ENCODE measurements at places on chromosomes 6 and 20.

- DNase-seq, result no peak
Measured at GRCh38 chr6:107657373-107657754, 166.7 kb downstream of the SCML4 start.

- no peak for DNase-seq
Measured at GRCh38 chr6:50451826-50452400, 261.4 kb upstream of the TFAP2D start.

DNA sequence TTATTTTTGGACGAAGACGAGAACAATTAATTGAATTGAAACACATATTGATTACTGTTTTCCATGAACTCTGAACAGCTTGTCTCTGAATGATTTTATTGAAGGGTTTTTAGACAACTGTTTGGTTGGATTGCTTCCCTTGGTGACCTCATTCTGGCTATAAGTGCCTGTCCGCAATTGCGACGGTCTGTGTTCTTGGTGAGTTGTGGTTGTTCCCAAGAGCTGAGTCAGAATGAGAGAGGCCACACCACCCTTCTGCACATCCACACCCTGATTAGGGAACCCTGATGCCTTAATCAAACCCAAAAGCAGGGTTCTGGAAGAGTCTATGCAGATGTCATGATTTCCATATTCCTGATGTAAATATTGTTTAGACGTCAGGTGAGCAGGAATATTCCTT, 747.0 kb downstream of the PTPRT start:
- DNase-seq, result no peak

DNA sequence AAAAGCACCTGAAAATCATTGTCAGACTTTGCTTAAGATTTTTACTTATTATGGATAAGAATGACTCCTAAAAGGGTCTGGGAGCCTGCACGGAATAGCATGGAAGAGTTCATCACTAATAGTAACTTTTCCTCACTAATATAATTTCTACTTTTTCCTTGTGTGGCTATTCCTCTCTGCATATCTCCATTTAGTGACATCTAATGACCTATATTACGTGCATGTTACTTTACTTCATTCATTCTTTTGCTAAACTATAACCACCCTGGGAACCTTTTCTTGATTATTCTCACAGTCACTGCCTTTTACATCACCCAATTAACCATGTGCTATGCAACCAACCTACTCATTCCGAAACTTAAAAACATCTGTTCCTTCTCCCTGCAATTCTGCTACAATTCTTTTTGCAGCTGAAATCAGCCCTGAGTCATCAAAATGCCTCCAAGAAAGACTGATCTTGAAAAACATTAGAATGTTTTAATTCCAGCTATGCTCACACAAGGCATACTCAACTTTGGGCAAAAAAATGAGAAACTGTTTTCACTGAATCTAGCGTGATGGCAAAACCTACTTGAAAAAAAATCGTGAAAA, 313.3 kb downstream of the RNGTT start:
- no peak for DNase-seq

- DNase-seq, result no peak
Measured at GRCh38 chr6:44052419-44053023, 74.7 kb downstream of the MRPL14 start.

DNA sequence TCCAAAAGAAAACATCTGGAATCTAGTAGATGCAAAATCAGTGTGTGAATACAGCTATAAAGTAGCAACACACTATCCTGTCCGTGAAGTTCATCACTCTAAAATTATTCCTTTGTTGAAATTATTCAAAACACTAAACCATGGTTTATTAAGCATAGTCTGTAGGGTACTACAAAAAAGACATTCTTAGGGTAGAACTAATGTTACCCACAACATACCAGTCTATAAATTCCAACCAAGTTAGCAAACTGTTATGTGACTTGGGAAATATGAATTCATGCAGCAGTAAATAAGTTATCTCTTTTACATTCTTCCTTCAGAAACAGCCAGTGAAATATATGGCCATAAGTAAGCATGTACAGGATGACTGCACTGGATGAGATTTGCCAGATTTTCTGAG, 580.3 kb upstream of the ADGRB3 start:
- DNase-seq, result no peak

All from erythroblast (primary cell).